ENCODE measurements at places on chromosomes 12 and 14.

- no peak for DNase-seq
These were observed 22.5 kb downstream of the MAP3K12 start for GRCh38 chr12:53476769-53477209.

DNA sequence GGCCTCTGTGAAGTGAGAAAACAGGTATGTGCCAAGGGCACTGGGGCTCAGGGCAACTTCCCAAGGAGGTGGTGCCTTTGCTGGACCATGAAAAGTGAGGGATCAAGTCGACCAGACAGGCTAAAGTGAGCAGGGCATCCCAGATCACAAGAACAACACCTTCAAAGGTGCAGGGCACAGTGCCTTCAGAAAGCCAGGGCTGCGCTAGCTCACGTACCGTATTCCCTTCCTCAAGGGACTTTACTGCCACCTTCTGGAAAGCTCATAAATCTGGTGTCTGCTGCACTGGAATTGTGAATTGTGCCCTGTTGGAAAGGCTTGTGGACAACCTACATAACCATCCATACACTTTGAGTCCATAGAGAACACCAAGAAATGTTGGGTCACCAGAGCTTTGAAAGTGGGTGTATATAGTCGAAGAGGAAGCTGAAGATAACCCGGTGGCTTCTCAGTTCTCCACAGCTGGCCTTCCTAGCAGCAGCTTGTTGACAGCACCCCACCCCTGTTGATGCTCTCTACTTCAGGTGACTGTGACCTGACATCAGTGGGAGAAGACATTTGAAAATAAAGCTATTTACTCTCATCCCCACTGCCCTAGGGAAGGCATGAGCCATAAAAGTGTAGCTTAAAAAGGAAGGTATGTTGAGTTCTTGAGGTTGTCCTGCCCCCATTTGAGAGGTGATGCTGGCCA lies 24.5 kb downstream of the FIGNL2 start:
- DNase-seq, result no peak

DNA sequence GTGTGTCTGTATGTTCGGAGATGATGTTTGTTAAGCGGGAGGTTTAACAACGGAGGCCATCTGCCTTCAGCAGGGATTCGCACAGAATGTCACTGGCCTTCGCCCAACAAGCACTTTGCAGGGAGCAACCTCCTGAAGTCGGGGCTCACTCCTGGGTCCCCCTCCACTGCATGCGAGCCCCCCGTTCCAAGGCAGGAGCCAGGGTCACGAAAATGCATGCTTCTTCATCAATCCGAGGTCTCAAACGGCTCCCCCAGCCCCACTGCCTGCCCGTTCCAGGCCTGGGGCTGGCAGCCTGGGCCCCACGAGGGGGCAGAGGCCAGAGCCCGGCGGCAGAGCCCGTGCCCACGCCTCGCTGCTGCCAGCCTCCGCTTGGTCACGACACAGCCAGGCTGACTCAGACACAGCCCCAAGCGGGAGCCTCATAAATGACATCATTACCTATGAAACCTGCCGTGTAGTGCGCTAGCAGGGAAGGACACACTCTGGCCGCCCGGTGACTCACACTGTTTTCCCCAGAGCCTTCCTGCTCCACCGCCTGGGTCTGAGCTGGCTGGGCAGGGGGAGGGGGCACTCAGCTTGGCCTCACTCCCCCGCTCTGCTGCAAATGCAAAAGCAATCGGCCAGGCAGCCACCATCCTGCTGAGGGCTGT lies 169.5 kb upstream of the RTL1 start:
- DNase-seq, result no peak

DNA sequence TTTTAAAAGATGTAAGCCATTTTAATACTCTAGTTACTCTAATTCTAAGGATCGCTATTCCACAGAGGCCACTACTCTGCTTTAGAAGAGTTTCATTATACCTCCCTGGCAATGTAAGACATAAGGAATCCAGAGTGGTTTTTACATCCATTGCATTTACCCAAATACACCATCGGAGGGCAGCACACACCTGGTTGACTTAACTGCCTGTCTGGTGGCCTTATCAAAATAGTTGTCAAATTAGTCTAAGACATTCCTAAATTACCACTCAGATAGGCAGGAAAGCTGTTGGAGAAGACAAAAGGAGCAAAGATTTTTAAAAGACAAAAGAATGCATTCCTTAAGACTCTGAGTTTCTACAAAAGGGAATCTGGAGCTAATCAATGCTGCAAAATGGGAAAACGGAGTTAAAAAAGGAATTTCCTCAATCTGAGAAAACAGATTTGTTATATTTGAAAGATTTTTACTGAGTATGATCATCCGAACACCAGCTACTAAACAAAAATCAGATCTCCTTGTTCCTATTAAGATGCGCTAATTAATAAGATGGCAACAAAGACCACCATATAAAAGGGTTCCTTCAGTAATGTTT lies 33.8 kb upstream of the FGD4 start:
- DNase-seq, result no peak

DNA sequence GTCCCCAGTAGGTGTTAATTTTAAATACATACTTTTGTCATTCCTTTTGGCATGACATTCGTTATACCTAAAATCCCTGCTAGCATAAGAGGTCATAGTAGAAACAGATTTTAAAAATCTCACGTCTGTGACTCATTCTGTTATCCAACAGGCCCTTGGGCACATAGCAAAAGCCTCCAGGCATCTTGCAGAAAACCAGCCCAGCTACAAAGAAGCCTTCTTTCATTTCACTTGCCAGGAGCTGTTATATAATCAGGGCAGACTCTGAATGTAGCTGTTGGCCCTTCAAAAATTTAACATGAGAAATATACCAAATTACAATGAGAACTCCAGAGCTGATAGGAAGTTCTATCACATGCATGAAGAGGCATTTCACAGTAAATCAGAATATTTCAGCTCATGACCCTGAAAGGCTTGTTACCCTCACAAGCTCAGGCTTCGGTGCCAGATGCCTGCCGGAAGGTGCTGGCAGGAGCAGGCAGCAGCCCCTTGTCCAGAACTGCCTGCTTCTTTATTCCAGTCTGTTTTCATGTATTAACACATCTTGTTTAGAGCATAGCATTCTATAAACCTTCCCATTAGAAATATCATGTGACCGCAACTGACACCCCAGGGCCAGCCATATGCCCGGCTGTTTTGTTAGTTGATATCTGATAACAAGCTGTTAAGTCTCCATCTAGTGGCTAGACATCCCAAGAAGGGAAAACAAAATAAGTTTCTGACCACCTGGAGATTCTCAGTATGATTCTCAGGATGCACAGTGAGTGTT lies 17.8 kb downstream of the E2F7 start:
- DNase-seq, result no peak

DNA sequence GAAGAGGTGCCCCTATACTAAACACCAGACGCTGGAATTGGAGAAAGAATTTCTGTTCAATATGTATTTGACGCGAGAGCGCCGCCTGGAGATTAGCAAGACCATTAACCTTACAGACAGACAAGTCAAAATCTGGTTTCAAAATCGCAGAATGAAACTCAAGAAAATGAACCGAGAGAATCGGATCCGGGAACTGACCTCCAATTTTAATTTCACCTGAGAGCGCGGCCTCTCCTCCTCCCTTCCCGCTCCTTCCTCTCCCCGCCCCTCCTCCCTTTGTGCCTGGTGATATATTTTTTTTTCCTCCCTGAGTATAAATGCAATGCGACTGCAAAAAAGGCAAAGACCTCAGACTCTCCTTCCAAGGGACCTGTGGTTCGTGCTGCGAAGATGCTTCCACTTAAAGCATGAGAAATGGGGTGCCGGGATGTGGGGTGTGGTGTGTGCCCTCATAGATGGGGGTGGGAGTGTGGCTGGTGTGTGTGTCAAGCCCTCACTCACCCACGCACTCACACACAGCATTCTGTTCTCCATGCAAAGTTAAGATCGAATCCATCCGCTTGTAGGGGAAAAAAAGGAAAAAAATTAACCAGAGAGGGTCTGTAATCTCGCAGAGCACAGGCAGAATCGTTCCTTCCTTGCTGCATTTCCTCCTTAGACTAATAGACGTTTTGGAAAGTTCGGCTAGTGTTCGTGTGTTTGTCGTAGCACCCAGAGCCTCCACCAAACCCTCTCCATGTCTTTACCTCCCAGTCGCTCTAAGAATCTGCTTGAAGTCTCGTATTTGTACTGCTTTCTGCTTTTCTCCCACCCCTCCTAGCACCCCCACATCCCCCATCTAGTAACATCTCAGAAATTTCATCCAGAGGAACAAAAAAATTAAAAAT lies 4.5 kb downstream of the HOXC10 start:
- DNase-seq, result no peak

- no peak for DNase-seq
These were observed 188.9 kb upstream of the BCL2L14 start for GRCh38 chr12:11881835-11882234.

GRCh38 chr12:133058203-133059113 lies 21.1 kb downstream of the ZNF84 start:
- DNase-seq, result no peak

GRCh38 chr12:3137814-3138445 lies 60.8 kb downstream of the TSPAN9 start:
- no peak for DNase-seq

GRCh38 chr14:104966261-104966865 lies 11.8 kb downstream of the AHNAK2 start:
- DNase-seq, result peak; percentile 33

DNA sequence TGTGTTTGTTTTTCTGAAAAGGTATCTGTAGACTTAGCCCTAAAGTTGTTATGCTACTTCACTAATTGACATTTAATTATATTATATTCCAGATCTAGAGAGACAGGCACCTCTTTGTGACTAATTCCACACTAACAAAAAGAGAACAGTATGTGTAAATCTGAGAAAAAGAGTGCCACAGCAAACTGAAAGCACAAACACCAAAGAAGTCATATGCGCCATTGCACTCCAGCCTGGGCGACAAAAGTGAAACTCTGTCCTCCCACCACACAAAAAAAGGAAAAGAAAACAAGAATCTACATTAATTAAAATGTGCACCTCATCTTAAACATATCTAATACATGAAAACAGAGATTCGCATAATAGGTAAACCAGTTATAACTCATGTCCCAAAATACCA lies 4.4 kb upstream of the CSRNP2 start:
- no peak for DNase-seq

GRCh38 chr12:2960996-2961616 lies 1.9 kb downstream of the TEAD4 start:
- no peak for DNase-seq

- DNase-seq, result no peak
These were observed 59.5 kb upstream of the PNMA1 start for GRCh38 chr14:73773441-73774240.

DNA sequence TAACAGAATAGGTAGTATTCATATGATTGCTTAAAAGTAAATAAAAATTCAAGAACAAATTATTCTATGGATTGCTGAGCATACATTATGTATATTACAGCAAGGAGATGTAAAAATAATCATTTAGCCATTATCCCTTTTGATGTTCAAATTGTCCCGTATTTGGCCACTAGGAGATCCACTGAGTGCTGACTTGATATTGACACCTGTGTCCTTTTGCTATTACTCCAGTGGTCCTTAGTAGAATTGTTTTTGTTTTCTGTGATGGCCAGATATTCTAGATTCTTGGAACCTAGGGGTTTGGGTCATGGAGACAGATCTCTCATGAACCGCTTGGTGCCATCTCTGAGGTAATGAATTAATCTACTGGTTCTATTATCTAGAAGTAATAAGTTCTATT lies 16.8 kb downstream of the ERO1A start:
- no peak for DNase-seq

GRCh38 chr14:74257078-74257940 lies 18.1 kb downstream of the VSX2 start:
- DNase-seq, result peak; percentile 66

- DNase-seq, result no peak
These were observed 40.4 kb upstream of the ANO2 start for GRCh38 chr12:5985471-5985870.

DNA sequence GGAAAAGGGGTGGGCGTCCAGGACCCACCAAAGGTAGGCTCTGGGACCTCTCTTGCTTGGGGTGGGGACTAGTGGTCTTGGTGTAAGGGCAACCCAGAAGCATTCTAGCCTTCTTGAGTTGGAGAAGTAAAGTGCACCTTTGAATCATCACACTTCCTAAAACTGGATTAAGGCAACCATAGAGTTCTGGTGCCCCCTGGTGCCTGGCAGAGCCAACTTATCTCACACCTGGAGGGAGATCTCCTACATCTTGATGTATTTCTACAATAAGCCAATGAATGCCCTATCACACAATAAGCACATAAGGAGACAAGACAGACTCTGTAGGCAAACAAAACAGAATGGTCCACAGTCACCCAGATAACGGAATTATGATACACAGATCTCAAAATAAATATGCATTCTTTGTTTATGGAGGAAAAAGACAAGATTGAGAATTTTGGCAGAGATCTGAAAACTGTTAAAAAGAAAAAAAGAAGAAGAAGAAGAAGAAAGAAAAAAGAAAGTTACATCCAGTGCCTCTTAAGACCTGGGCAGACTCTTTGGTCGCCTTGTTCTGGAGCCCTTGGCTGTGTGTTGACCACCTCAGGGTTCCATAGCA lies 95.9 kb upstream of the PPP2R5C start:
- no peak for DNase-seq

- no peak for DNase-seq
These were observed 7.9 kb upstream of the NYNRIN start for GRCh38 chr14:24390701-24391468.

DNA sequence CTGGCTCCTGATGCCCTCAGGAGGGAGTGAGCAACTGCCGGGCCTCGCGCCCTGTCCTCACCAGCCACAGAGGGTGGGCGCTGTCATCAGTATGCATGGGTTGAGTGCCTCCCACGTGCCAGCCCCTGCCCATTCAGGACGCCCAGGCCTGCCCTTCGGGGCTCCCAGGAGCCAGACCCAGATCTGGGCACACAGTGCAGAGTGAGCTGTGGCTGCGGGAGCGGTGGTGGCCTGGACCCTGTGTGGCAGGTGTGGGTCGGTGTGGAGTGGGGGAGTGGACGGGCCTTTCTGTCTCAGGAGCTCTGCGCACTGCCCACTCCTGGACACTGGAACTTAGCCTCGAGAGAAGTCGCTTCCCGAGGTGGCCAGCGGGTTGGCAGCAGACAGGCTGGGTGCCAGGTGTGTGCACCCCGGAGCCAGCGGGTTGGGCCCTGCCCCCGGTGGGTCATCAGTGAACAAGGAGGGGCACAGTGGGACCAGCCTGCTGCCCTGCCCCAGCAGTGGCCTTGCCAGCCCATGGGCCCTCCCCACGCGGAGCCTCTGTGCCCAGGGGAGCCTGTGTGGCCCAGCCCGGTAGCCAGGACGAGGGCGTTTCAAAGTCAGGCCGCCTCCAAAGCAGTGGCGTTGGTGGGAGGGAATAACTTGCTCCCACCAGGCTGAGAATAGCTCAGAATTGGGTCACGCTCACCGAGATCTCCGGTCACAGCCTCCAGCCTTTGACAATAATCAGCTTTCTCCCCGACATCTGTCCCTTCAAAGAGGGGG lies 9.5 kb downstream of the TRMT61A start:
- peak; percentile 46 for DNase-seq

GRCh38 chr14:76863724-76864407 lies 37.7 kb downstream of the LRRC74A start:
- DNase-seq, result peak; percentile 80

DNA sequence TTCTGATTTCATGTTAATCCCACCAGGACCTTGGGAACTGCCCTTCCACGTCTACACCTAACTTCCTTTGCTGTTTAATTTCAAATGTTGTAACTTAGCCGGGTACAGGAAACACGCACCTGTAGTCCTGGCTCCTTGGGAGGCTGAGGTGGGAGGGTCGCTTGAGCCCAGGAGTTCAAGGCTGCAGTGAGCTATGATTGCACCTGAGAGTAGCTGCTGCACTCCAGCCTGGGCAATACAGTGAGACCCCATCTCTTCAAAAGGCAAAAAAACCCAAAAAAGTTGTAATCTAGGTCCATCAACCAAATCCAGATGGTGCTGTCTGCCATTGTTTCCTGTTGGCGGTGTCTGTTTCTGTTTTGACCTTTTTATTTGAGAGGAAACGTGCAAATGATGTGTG lies 14.5 kb downstream of the BCL7A start:
- DNase-seq, result no peak

Measured in lower lobe of right lung (tissue), 2 donors.